Stimulated activated CD8-positive, alpha-beta memory T cell treated with anti-CD3 and anti-CD28 coated beads, Interleukin-7, amount 100 ng/mL, for 1 hour (primary cell): ENCODE measurements at places on chromosomes 4 and X.

GRCh38 chr4:168560184-168561180 lies 63.6 kb downstream of the PALLD start:
- DNase-seq = no peak

- no peak for DNase-seq
Observed at GRCh38 chrX:132602701-132603100, 113.9 kb upstream of the MBNL3 start.

- no peak for DNase-seq
Observed at GRCh38 chrX:106144755-106145639, 23.1 kb upstream of the PWWP3B start.

GRCh38 chr4:136484996-136485395 lies 1047.3 kb downstream of the PCDH18 start:
- DNase-seq = no peak

DNA sequence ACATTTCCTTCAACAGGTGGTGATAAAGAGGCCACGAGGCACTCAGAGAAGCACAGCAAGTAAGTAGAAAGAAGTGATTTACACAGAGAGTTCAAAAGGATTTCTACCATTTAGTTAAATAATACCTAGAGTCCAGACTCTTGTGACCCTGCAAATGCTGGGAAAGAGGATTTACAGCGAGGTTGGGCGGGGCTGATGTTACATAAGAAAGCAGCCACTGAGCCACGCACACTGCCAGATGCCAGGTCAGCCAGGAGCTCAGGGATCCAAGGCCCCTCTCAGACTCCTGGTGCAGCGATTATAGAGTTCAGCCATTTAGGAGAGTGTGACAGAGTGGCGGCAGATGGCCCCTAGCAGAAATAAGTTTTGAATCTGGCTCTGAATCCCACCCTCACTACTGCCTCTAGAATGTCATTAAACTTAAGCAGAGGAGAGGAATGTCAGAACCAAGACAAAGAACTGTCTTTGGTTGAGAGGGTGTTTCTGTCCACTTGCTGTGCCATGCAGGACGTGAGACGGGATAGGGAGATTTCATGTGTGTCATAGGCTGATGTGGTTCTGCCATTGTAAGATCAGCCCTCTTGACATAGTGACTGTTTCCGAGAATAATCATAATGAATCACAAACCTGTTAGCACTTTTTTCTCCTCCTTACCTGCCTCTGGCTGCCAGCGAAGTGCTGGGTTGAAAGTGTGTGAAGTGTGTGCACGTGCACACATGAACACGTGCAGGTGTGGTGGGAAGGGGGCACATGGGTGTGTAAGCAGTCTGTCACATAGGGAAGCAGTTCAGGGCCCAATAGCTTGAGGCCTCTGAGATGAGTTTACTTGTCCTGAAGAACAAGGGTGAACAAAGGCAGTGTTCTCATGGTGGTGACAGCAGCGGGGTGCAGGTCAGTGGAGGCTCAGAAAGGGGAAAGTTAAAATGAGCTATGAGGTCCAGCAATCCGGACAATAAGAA lies 50.1 kb downstream of the MFAP3L start:
- DNase-seq = no peak
